ENCODE measurements at places on chromosomes 12 and 14.
A peak's percentile ranks its signal among the peaks of the same experiment; 100 is the strongest.

- no peak for DNase-seq
Measured at GRCh38 chr14:102518063-102518648, 8.6 kb upstream of the ANKRD9 start.

DNA sequence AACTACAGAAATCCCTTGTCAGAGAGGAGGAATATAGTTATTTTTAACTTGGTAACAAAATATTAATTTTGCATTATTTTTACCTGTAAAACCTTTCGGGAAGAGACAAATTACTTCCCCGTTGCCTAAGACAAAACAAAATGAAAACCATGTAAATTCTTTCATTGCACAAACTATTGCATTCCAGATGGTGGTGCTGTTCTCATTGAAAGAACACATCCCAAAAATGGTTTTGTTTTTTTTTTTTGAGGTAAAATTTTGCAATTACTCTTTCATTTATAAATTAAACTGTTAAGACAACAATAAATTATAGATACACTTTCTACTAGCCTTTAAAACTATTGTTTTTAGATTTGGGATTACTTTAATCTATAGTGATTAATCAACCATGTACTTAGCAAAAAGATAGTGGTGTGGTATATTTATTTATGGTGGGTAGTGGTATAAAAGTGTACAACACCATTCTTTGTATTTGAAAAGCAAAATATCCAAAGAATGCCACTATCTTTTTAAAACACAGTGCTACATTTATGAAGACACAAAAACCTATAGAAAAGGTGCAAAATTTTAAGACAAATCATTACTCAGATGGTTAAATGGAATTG is 115.5 kb downstream of the SLC38A1 start:
- DNase-seq: no peak

GRCh38 chr12:92362126-92362525 is 216.5 kb upstream of the BTG1 start:
- no peak for DNase-seq

DNA sequence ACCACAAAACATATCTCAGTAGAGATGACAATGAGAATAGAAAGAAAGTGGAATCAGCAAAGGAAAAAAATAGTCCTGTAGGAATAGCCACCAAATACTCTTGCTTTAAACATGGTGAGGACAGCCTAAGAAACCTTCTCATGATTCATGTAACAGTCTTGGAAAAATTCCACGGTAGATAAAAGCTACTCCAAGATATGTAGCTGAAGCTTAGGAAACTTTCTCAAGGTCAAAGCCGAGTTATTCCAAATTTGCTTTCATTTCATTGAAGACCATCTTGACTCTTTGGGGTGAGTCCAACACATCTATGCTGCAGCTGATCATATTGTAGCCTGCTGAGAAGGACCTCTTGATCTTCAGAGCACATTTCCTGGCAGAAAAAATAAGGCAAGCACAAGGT is 157.6 kb downstream of the PAH start:
- no peak for DNase-seq

GRCh38 chr14:69719501-69719951 is 47.4 kb upstream of the SRSF5 start:
- peak; percentile 71 for DNase-seq

- no peak for DNase-seq
Measured at GRCh38 chr12:12992418-12993130, 7.5 kb downstream of the HEBP1 start.

DNA sequence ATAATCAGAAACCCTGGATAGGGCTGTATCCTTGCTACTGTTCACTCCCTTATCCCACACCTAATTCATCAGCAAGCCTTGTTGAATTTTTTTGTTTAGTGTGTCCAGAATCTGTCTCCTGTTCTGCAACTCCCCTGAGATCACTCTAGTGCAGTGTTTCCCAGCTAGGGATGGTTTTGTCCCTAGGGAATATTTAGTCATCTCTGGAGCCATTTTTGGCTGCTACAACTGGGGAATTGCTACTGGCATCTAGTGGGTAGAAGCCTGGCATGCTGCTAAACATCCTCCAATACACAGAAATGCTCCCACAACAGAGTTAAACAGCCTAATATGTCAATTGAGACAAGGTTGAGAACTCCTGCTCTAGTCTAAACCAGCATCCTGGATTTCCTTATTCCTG is 248.0 kb downstream of the NPAS3 start:
- no peak for DNase-seq

GRCh38 chr14:67505254-67505653 is 16.7 kb upstream of the TMEM229B start:
- no peak for DNase-seq

- DNase-seq: no peak
Measured at GRCh38 chr14:54447231-54447692, 6.1 kb upstream of the CNIH1 start.

DNA sequence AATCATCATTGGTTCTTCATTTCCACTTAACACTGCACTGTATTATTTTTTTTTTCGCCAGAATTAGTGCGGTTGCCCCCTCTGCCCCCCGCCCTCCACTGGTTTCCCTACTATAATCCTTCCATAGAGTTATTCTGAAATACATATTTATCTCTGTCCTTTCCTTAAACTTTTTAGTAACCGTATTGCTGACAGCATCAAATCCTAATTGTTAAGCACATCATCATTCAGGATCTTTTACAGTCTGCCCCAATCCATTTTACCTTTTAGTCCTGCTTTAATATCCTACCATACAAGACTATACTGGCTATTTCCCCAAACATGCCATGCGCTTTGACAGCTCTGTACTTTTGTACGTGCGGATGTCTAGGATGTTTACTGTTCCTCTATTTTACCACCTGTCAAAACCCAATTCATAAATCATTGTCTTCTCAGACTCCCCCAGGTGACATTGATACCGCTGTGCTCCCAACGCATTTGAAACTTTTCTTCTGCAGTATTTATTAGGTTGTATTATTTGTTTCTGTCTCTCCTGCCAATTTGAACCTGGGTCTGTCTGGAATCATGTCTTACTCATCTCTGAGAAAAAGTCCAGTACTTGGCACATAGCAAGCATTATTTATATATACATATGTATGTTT is 1.0 kb downstream of the FGFR1OP2 start:
- no peak for DNase-seq

- DNase-seq: peak; percentile 80
Measured at GRCh38 chr14:61558271-61558670, 137.0 kb upstream of the HIF1A start.

GRCh38 chr12:23947395-23947794 is 2.1 kb downstream of the SOX5 start:
- no peak for DNase-seq

DNA sequence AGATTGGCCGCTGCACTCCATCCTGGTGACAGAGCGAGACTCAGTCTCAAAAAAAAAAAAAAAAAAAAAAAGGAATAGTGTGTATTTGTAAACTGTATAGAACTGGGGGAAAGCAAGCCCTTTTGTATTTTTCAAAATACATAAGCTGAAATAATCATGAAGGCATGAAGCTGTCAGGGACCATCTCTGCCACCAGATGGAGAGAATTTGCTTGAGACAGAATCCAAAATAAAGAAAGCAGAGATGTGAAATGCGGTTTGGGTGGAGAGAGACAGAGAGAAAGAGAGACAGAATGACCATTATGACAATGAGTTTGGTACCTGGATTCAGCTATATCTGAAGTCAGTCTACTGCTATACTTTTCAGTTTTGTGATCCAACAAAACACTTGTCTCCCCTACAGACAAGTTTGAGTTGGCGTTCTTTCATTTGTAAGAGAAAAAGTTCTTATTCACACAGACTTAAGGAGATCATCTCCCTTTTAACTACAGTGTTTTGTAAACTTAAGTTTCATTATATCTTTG is 155.7 kb upstream of the LRIG3 start:
- DNase-seq: no peak

DNA sequence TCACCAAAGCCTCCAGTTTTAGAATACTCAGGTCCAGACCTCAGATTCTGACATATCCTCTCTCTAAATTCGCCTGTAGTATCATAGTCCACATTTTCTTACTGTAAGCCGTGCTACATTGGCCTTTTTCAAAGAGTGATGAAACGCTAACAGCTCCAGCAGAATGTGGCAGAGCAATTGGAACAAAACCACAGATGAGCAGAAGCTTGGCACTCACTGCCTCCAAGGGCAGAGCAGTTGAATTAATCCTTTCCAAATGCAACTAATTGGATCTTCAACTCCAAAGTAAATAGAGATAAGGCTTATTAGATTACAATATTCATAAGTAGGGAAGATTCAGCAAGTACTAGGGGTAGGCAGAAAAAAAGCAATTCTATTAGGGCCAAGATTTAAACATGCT is 128.3 kb downstream of the SLC35F4 start:
- no peak for DNase-seq

- no peak for DNase-seq
Measured at GRCh38 chr14:26415618-26416123, 182.2 kb downstream of the NOVA1 start.

GRCh38 chr14:36035675-36036074 is 140.8 kb downstream of the PTCSC3 start:
- no peak for DNase-seq

DNA sequence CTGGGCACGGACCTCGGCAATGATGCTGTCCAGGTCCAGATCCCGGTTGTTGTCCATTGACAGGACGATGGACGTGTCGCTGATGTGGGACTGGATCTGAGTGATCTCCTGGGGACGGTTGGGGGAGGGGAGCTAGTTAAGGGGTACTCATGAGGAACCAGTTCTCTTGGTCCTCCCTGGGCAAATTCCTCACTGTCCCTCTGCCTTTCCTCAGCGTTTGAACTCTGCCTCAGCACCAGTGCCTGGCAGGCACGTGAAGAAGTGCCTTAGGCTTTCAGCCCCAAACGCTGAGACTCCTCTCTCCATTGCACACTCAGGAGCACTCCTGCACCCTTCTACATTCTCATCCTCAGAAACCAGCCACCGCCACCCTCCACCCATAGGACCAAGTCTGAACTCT is 9.7 kb downstream of the KRT72 start:
- no peak for DNase-seq

GRCh38 chr12:49174218-49174617 is 14.7 kb downstream of the TUBA1A start:
- no peak for DNase-seq

GRCh38 chr12:123269395-123269892 is 2.2 kb downstream of the CDK2AP1 start:
- peak; percentile 93 for DNase-seq

DNA sequence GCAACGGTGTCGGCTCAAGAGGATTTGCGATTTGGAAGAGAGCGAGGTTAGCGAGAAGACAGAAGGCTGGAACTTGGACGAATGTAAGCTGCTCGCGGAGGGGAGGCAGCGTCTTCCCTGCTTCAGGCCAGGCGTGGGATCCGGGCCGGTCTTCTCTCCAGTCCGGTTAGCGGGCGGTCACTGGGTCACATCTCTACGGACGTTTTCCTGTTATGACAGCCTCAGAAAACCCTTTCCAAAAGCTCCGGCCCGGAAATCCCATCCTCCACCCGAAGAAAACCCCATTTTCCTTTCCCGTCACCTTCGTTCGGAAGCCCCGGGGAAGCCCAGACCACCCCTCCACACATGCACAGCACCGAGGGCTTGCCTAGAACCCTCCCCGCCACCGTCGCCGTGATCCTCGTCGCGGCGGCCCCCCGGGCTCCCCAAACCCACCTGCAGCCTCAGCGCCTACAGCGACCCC is 268 bp downstream of the NDUFB1 start:
- no peak for DNase-seq

Measured in SJCRH30 (cell line).